CMK (cell line): ENCODE measurements at places on chromosomes 12 and 14.

GRCh38 chr14:97359341-97359740, 562.2 kb downstream of the VRK1 start:
- no peak for DNase-seq

DNA sequence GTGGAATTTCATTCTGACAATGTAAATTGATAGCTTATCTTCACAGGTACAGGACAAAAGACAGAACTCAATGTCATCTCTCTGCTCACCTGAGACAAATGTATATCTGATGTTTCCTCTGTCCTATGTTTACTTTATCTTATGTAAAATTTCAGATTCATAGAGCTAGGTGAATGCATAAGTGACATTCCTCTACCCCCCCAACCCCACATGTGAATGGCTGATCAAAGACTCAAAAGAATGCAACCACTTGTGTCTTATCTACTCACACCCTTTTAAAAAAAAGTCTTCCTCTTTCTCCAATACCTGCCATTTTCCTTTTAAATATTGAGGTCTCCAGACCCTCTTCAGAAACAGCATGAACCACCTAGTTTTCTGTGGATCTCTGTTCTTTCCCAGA, 736.6 kb upstream of the SEL1L start:
- DNase-seq: no peak

DNA sequence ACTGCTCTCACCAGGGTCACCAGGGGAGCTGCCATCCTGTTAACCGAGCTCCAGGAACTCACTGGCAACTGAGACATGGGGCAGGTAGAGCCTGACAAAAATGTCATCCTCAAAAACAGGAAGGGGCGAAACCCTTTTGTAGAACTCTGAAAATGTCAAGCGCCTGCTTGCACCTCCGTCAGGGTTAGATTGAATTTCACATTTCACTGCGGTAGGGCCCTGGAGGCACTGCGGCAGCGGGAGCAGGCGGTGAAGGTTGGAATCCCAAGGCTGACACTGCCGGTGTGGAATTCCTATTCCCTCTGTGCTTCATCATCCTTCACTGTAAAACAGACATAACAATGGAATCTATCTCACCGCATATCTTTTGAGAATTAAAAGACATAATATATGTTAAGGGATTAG, 142.8 kb upstream of the TMCC3 start:
- DNase-seq: no peak

DNA sequence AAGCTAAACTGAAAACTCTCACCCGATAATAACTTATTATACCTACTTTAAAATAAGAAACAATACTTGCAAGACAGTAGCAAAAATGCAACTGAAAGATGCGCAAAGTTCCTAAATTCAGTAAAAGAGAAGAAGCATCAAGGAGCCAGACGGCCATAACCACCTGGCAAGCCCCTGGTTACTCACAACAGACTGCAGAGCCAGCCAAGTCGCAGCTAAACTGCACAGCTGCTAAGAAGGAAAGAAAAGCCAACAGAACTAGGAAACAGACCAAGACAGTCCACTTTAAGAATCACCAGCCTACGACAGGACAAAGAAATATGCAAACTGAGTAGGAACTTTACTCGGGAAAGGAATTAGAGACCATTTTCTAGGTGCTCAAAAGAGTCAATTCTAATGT, 127.9 kb downstream of the TMTC1 start:
- no peak for DNase-seq

DNA sequence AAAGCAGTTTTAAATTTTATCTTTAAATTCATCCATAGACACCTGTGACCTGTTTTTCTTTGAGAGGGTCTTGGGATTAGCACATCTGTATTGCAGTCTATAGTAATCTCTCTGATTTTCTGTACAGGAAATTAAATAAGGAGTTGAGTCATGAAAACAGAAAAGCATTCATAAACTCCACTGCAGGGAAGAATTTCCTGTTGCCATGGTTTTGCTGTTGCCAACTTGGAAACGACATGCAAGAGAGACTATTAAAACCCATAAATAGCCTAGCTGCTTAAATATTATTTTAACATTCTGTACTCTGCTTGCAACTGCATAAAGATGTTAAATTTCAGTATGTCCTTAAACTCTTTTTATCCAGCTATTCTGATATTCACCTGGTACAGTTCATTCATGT, 281.0 kb upstream of the RGS6 start:
- DNase-seq: no peak

DNA sequence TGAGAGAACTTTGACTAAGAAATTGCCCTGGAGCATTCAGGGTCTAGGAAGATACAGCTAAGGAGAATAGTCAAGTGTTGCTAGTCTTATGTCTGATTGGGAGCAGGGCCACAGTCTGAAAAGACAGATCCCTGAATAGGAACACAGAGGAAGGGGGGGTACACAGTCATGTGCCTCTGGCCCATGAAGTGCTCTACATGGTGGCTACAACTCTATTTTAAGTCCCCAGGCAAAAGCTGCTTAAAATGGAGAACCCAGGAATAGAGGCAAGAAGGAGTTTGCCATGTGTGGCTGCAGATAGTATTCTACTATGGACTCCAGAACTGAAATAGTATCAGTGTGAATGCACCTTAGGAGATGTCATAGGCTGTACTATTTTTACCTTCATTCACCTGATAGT, 118.0 kb upstream of the NPAS3 start:
- no peak for DNase-seq

GRCh38 chr12:63909746-63910145, 65.2 kb downstream of the SRGAP1 start:
- DNase-seq: no peak

DNA sequence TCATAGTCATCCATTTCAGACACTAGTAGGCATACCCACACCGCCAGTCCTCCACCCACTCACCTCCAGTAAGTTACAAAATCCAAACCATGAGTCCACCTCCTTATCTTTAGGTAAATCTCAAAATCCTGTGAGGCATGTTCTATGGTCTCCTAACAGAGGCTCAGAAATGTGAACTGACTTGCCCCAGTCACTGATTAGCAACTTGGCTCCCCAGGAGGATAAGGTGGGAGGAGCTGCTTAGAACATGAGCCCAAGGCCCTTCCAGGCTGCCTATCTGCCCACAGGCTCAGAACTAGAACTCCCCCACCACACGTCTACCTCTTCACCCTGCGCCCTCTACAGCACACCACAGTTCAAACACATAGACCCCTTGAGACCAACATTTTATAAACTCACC, 19.9 kb downstream of the SETD3 start:
- DNase-seq: no peak

- DNase-seq: no peak
Measured at GRCh38 chr14:89214221-89214965, 202.6 kb downstream of the FOXN3 start.

- no peak for DNase-seq
Measured at GRCh38 chr12:68446901-68447796, 115.0 kb upstream of the MDM1 start.

- no peak for DNase-seq
Measured at GRCh38 chr12:100954118-100954517, 159.5 kb downstream of the ANO4 start.

GRCh38 chr14:104975481-104976197, 2.5 kb downstream of the AHNAK2 start:
- no peak for DNase-seq

DNA sequence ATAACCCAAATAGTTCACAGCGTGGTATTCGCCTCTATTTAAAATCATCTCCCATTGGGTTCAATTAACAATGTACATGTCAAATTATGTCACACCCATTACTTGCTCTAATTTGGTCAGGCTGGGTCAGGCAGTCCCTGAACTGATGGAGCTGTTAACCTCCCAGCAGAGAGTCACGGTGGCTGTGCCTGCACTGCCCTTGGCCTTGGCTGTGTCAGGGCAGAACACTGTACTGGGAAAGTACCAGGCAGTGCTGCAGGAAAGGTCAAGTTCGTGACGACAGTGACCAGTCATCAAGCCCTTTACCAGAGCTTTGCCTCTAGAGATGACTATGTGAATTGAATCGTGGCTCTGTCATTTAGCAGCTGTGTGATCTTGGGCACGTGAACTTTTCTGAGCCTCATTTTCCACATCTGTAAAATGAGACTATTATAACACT, 100.0 kb downstream of the ARF6 start:
- DNase-seq: no peak

GRCh38 chr14:103304706-103305105, 29.3 kb upstream of the EIF5 start:
- no peak for DNase-seq

DNA sequence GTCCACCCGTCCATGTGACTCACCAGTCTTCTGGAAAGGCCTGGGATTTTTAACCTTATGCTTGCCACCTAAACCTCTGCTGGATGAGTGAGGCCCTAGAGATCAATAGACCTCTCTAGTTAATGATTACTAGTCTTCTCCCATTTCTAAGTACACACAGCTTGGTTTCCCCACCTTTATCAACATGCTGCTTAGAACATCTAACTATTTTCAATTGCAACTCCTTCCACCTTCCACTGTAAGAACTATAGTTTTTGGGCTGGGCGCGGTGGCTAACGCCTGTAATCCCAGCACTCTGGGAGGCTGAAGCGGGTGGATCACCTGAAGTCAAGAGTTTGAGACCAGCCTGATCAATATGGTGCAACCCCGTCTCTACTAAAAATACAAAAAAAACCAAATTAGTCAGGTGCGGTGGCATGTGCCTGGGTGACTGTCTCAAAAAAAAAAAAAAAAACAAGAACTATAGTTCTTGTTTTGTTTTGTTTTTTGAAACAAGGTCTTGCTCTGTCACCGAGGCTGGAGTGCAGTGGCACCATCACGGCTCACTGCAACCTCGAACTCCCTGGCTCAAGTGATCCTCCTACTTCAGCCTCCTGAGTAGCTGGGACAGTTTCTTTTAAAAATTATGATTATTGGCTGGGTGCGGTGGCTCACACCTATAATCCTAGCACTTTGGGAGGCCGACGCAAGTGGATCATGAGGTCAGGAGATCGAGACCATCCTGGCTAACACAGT, 18.7 kb upstream of the MDM2 start:
- DNase-seq: no peak

GRCh38 chr12:18383203-18383602, 121.9 kb downstream of the PIK3C2G start:
- DNase-seq: no peak

GRCh38 chr14:101236496-101237251, 324.6 kb upstream of the DIO3 start:
- DNase-seq: no peak

DNA sequence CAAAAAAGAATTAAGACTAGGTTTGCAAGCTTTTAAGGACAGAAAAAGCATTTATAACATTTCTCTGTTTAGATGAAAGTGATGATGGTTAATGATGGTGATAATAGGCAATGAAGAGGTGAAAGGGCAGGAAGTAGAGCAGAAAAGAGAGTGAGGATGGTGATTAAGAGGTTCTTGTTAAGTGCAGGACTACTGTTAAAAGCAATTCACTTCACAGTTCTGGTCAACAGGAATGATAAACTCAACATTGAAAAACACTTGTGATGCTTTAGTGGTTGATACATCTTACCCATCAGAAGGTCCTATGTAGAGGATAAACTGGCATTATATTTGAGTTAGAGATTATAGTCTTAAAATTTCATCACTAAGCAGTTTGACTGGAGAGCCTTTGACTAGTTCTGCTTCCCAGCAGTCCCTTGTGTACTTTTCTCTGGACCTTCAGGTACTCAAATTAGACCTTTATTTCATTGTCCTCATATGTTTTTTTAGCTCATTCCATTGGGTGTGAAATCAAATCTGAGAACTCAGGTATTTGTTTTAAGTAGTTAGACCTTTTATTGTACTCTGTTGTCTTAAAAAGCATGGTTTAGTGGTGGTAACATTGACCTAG, 10.9 kb downstream of the RAP1B start:
- DNase-seq: no peak

- no peak for DNase-seq
Measured at GRCh38 chr14:68964300-68965093, 14.6 kb downstream of the ACTN1 start.

DNA sequence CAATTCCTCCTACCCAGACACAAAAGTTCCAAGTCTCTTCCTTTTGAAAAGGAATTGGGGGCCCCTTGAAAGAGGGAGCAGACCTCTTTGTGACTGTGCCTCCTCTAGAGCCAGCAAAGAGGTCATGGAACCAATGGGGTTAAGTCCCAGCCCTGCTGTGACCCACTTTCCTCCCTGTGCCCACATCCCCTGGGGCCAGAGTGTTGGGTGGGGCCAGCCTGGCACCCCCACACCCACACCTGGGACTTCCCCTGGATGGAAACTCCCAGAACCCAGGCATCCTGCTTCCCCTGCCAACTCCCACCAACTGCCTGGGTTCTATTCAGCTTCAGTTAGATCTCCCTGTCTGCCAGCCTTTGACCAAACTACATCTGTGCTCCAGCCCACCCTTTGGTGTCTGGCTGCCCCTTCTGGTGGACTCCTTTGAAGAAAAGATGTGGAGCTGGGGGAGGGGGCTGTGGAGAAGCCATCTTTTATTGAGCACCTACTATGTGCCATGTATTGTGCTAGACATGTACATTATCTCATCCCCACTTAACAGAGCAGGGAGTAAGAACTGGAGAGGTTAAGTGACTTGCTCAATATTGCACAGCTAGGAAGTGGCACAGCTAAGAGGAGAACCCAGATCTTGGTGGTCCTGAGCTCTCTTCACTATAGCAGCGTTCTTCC, 4.6 kb upstream of the RARG start:
- DNase-seq: no peak

DNA sequence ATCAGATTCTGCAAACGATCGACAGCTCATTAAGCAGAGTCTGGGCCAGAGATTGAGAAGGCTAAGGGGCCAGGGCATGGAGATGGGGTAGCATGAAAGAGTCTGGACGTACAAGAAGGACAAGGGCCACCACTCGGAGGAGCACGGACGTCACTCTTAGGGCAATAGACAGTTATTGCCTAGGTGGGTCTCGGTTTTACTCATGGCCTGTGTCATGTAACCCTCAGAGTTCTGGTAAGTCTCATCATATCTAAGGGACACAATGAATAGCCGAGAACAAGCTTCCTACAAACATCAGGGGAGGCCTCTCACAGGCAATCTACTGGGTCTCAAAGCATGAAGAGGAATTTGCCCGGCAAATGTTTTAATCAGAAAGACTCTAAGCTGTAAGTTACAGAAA, 30.4 kb upstream of the ITPK1 start:
- no peak for DNase-seq

- no peak for DNase-seq
Measured at GRCh38 chr12:1927751-1928351, 9.4 kb upstream of the CACNA2D4 start.

- no peak for DNase-seq
Measured at GRCh38 chr14:39492267-39492666, 60.0 kb upstream of the FBXO33 start.

DNA sequence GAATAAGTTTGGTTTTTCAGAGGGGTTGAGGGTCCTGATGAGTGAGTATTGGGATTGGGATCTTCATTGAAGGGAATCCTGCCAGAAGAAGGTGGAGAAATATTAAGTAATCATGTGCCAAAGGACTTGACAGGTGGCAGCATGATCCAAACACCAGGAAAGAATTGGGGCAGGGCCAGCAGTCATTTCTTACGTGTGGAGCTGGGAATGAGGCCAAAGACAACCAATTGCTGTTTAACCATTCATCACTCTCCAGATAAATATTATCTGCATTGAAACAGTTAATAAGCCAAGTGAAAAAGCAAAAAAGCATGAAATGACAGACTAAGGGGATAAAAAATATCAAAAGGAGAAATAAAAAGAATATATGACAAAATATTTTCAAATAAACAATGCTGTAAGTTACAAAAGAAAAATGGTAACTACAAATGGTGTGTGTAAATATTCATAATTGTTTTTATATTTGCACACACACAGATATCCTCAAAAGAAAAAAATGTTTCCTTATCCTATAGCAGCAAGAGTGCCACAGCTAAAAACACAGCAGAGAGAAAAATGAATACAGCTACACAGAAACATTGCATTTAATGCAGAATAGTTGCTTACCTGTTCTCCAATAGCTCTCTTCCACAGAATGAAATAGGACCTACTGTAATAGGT, 26.2 kb downstream of the C2CD5 start:
- no peak for DNase-seq

- DNase-seq: no peak
Measured at GRCh38 chr12:97182769-97183168, 275.7 kb downstream of the NEDD1 start.
